K562 (cell line): ENCODE measurements at places on chromosomes 7 and 10. TPM values are rescaled to one million over a fixed set of nuclear protein-coding genes. Genes with fewer than 3 reads are reported as not detected.

SLK gene
- 12.7 and 15.5 TPM in 2 replicates for polyA plus RNA-seq

LRRD1 gene
- not detected in 2 replicates for polyA plus RNA-seq

CLEC5A gene
- polyA plus RNA-seq = not detected in 2 replicates

OR2A42 gene
- not detected in 2 replicates for polyA plus RNA-seq

LIPA gene
- 0.12 TPM in 1 of 2 replicates, not detected in the other for polyA plus RNA-seq

NRCAM gene
- 0.03 TPM in 1 of 2 replicates, not detected in the other for polyA plus RNA-seq

GBX1 gene
- not detected in 2 replicates for polyA plus RNA-seq

STN1 gene
- polyA plus RNA-seq = 11.2 and 11.6 TPM in 2 replicates

EN2 gene
- polyA plus RNA-seq = 0.04 and 0.07 TPM in 2 replicates

CNPY1 gene
- polyA plus RNA-seq = not detected in 2 replicates

DNA sequence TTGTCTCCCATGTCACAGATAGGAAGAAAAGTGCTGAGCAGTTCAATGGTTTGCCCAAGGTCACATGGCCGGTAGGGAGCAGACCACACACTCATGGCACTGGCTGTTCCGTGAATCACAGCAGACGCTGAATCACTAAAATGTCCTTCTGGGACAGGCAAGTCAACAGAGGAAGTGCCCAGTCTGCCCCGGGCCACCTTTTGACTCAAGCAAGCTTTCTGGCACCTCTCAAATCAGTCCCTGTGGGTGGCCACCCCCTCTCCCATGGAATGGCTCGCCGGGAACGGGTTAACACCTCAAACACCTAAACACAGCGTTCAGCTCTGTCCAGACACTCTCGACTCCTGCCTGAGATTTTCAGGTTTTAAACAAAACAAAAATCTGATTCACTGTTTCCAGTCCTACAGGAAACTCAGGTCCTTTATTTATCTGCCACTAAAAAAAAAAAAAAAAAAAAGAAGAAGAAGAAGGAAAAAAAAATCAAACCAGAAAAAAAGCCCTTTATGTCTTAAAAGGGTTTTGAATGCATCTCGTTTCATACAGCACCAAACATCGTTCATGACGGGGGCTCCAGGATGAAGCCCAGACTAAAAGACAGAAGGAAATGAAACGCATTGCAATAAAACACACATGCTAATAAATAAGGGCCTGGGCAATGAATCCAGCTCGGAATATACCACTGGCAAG lies 15.5 kb downstream of the CARD11 start:
- no peak for DNase-seq

- no peak for DNase-seq
Measured at GRCh38 chr7:12030116-12030515, 181.0 kb upstream of the TMEM106B start.

DNA sequence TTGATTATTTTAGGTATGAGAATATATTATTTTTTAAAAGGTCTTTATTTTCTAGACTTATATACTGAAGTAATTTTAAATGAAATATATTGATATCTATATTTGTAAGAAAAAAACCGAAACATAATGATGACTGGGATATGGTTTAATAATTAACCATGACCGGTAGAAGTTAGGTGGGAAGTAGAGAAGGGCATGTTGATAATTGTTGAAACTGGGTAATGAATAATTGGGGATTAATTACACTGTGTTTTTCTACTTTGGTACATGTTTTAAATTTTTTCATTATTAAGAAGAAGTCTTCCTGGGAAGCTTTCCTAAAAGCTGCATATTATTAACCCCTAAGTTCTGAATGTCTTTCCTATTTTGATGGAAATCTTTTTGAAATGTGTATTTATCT lies 16.3 kb downstream of the TSPAN12 start:
- DNase-seq = no peak

DNA sequence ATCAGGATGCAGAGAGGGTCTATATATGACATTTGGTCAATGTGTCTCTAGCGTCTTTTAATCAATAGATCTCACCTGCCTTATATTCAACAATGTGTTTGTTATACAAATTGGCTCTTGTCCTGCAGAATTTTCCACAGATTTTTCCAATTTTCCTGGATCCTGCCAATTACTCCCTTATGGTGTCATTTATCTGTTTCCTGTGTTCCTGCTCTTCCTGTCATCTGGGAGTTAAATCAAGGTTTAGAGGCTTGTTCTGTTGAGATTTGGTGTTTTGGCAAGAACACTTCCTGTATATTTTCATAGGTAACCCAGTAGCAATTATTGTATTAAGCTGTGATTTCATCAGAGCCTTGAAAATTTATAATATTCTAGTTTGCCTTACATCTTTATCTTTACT lies 8.8 kb upstream of the C10orf71 start:
- no peak for DNase-seq

GRCh38 chr7:47720141-47720906 lies 138.4 kb upstream of the TNS3 start:
- DNase-seq = no peak

DNA sequence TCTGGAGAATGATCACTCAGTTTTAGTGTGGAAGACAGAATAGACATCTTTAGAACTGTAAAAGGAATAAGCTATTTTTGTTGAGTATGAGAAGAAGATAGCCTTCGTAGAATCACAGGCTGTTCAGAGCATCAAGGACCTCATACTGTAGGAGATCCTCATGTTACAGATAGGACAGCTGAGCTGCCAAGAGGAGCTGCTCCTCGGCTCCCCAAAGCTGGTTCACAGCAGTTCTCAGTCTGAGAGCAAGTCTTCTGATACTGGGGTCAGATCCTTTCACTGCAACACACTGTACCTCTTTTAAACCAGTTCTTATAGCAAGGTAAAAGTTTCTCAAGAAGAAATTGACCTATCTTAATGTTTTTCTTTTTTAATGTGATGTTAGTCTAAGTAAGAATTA lies 17.1 kb downstream of the CCNY start:
- DNase-seq = no peak

GRCh38 chr10:44395396-44395795 lies 10.5 kb upstream of the CXCL12 start:
- DNase-seq = no peak
